MG63 (cell line): ENCODE measurements at places on chromosomes 5 and 9. TPM values are rescaled to one million over a fixed set of nuclear protein-coding genes. Genes with fewer than 3 reads are reported as not detected.

The FBXW5 gene
- 66.3 and 88.3 TPM in 2 replicates for total RNA-seq

The FOXD4L6 gene
- not detected in 2 replicates for total RNA-seq

The LRRC19 gene
- total RNA-seq = not detected in 2 replicates

The GMCL2 gene
- not detected in 2 replicates for total RNA-seq

The PALM2AKAP2 gene
- total RNA-seq = 0.07 and 0.56 TPM in 2 replicates

The SLC45A2 gene
- not detected in 2 replicates for total RNA-seq

The AFF4 gene
- total RNA-seq = 18.3 and 26.9 TPM in 2 replicates

The CFAP157 gene
- total RNA-seq = not detected in 2 replicates

The SPINK1 gene
- not detected in 2 replicates for total RNA-seq

The GLRA1 gene
- not detected in 2 replicates for total RNA-seq

The FAM78A gene
- 0.64 and 0.82 TPM in 2 replicates for total RNA-seq

The NR5A1 gene
- not detected in 2 replicates for total RNA-seq

The NIPAL4 gene
- total RNA-seq = not detected in 2 replicates

The TSSK1B gene
- total RNA-seq = not detected in 2 replicates

The SPAG8 gene
- total RNA-seq = 2.4 TPM in 1 of 2 replicates, not detected in the other
